Stimulated activated CD8-positive, alpha-beta memory T cell treated with anti-CD3 and anti-CD28 coated beads, Interleukin-4, amount 100 ng/mL, for 48 hours (primary cell): ENCODE measurements at places on chromosomes 12 and 14.

DNA sequence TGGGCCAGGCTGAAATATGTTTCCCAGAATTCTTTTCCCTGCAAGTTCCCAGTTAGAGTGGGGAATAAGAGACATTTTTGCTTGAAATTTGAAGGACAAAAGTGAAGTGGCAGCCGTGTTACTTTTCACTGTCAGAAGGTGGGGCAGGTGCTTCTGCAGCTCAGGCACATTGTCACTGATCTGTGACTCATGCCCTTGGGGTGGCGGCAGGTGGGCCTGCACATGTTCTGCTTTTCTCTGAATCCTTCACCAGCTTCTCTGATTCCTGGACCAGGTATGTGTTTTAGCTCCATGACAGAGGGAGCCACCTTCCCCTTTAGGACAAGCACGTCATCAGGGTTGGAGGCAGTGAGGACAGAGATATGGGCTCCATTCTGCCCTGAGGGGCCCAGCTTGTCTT, 11.7 kb upstream of the KCNA5 start:
- no peak for DNase-seq

DNA sequence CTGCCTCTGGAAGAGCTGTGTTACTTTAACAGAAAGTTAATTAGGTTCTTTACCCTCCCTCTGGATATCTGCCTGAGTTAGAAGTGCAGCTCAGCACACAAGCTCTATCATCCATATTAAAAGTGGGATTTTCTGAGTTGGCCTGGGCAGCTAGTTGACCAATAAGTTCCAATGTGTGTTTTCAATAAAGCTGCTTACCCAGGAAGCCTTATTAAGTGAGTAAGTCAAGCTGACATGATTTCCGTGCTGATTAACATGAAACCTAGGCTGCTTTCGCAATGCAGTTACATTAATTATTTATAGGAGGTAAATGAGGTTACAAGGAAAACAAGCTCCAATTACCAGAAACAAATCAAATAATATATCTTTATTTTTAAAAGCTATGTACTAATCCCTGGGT, 4.8 kb downstream of the NEUROD4 start:
- DNase-seq = no peak

DNA sequence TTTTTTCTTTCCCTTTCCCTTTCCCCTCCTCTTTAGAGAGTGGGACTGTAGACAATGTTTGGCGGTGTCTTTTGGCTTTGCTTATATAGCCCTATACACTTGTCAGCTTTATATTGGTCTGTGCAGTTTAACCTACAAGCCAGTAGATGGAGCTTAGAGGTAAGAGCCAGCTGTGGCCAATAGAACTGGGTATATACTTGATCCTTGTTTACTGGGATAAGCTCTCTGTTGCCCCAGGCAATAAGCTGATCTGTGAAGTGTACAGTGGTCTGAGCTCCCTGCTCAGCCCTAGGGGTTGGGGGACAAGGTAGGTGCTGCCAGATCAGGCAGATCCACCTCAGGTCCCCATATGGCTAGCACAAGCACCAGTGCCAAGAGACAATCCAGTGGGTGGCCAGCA, 434.1 kb downstream of the NOVA1 start:
- DNase-seq = no peak

GRCh38 chr12:86265329-86265695, 9.1 kb upstream of the MGAT4C start:
- no peak for DNase-seq

- DNase-seq = no peak
Observed at GRCh38 chr12:113700943-113701342, 229.3 kb upstream of the LHX5 start.

GRCh38 chr12:21715386-21715785, 57.7 kb upstream of the LDHB start:
- DNase-seq = no peak

DNA sequence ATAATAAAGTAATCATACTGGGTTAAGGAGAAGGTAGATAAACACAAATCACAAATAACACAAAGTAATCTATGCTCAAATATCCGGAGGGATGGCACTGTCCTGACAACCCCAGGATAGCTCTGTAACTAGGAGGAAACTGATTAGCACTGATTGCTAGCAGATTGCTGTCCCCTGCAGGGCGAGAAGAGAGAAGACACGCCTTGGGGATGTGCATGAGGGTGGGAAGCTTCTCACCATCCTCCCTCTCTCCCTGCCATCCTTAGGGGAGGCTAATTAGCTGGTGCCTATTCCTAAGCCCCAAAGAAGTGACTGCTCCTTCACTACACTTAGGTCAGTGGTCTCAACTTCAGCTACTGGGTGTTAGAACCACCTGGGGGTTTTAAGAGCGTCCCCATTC, 27.0 kb upstream of the TMEM260 start:
- DNase-seq = no peak

DNA sequence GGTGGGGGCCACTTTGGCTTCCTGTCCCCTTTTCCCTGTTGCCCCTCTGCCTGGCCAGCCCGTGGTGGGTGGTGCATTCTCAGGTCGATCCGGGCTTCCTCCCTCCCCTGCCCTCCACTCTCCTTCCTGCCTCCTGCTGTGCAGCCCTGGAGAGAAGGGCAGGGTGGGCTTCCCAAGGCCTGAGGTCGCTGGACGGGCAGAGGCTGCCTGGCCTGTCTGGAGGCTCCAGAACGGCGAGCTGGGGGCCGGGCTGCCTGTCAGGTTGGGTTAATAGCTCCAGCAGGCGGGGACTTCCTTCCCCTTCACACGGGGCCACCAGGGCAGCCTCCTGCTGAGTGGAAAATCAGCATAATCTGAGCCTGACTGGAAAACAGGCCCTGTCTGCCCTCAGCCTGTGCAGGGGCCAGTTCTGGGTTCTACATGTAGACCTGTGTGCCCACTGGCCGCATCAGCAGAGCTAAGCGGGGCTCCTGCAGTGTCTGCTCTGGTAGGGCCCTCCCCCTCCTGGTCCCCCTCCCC, 11.3 kb downstream of the KIF26A start:
- peak; percentile 31 for DNase-seq

- no peak for DNase-seq
Observed at GRCh38 chr12:1930803-1931597, 12.5 kb upstream of the CACNA2D4 start.

DNA sequence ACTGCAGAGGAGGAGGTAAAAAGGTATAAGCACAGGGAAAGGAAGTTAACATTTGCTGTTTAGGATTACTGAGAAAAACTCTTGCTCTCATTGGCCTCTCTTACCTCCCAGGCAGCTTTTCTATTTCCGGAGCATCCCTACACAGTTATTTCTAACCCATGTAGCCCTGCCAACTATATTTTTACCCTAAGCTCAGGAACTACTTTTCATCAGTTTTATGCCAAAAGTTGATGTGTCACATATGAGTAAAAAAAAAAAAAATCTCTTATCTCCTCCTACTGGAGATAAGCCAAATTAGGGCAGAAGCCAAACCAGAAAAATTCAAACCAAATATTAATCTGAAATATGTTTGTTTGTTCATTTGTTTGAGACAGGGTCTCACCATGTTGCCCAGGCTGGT, 34.4 kb upstream of the PSMA6 start:
- no peak for DNase-seq

DNA sequence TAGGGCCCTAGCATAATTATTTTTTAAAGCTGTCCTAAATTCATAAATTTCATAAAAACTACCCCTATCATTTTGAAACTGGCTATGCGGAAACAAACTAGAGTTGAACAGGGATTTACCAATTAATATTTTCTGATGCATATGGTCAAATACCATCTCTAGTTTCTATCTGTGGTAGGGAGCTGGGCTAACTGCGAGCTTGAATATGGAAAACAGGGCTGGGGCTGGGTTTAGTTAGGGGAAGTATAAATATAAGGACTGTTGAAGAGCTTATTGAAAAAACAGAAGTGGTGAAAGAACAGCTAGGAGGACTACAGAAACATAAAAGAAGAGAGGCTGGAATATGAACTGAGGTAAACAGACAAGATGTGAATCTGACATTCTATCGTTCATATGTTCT, 91.8 kb downstream of the SLC38A1 start:
- DNase-seq = no peak

- no peak for DNase-seq
Observed at GRCh38 chr14:100873096-100873482, 30.4 kb downstream of the RTL1 start.

GRCh38 chr12:131385313-131386166, 325.4 kb upstream of the SFSWAP start:
- DNase-seq = no peak

DNA sequence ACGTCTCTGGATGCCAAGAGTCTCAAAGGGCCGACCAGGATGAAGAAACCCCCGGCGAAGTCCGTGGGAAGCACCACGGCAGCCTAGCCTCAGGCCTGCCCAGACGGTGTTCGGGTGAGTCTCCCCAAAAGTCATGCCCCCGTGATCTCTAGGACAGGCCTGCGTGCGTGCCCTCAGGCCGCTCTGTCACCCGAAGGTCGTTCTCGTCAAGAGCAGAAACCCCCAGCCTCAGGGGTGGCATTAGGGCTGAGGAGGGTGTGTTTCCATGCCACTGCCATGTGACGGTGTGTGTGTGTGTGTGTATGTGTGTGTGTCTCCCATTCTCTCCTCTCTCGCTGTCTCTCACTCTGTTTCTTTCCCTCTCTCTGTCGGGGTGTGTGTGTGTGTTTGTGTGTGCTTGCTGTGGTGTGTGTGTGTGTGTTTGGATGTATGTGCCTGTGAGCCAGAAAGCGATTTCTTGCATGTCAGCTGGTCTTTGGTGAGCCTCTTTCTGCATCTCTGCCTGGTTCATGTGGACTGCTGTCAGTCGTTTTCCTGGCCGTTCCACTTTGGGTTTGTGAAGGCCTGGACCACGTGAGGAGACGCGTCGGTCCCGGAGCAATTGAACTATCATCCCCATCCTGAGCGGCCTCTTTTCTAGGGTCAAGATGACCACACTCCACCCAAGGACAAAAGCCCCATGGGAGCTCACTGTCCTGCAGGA, 772.5 kb upstream of the ALG10B start:
- no peak for DNase-seq

GRCh38 chr14:44404036-44404435, 103.0 kb downstream of the FSCB start:
- DNase-seq = no peak

- DNase-seq = no peak
Observed at GRCh38 chr12:286531-287300, 24.1 kb upstream of the SLC6A13 start.

DNA sequence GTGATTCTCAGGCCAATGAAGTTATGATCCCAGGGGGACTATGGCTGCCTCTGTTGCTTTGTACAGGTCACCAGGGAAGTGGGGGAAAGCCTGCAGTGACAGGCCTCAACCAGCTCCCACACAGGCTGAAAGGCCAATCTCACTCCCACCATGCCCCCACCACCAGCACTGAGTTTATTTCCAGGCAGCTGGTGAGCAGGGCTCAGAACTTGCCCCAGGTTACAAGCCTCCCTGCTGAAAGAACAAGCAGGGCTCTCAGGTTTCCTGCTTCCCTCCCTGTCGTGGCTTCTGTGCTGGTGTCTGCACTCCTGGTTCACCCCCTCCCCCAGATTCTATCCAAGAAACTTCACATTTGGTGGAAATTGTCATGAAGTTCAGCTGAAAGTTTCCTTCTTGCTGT, 260.3 kb downstream of the CCDC59 start:
- no peak for DNase-seq

DNA sequence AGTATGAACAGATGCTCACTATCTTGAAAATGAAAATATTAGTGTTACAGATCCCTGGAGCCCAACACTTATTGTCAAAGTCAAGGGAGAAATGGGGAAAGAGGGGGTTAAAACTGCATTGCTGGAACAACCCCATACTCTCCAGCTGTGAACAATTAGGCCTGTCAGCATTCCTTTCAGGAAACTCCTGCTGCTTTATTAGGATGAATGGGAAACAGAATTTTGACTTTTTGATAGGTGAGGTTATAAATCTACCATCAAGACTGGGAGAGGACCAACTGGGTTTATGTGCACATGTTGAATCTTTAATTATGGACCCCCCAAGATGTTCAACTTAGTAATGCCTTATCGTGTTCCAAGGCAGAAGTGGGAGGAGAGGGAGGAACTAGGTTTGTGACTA, 85.0 kb downstream of the TMTC1 start:
- DNase-seq = no peak
